NT2/D1 (cell line): ENCODE measurements at places on chromosomes 6 and 20.

DNA sequence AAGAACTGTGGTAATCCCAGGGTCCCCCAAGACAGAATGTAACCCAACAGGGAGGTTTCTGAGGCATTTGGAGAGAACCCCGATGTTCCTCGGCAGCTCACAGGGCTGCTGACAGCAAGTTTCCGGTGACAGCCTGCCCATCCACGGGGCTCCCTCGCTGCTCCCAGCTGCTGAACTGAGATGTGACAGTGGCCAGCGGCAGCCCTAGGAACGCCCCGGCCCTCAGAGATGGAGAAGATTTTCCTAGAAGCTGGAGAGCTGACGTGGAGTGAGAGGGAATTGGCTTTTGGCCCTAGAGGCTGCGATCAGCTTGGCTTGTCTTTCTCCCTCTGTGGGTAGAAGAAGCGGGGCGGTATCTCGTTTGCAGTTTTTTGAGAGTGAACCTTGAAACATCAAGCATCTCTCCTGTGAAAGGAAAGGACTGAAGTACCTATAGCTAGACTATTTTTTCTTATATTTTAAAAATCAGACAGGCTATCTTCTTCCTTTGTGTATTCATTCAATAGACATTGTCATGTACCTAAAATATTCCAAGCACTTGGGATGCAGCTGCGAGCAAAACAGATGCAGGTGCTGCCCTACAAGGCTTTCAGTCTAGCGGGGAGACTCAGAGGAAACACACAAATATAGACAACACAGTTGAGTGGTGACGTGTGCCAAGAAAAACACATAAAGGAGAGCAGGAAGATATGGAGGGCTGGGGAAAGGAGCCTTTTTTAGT, 28.4 kb upstream of the NFATC2 start:
- DNase-seq = no peak

DNA sequence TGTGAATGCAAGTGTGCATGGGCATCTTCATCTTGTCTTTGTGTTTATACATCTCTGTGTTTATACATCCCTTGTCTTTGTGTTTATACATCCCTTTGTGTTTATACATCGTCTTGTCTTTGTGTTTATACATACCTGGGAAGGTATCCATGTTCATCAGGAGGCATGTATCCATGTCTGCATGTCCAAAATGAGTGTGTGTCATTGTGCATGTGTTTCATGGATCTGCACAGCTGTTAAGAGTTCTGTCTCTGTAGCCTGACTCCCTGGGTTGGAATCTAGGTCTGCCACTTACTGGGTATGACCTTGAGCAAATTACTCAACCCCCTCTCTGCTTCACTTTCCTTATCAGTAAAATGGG, 50.1 kb upstream of the SIRPA start:
- no peak for DNase-seq

DNA sequence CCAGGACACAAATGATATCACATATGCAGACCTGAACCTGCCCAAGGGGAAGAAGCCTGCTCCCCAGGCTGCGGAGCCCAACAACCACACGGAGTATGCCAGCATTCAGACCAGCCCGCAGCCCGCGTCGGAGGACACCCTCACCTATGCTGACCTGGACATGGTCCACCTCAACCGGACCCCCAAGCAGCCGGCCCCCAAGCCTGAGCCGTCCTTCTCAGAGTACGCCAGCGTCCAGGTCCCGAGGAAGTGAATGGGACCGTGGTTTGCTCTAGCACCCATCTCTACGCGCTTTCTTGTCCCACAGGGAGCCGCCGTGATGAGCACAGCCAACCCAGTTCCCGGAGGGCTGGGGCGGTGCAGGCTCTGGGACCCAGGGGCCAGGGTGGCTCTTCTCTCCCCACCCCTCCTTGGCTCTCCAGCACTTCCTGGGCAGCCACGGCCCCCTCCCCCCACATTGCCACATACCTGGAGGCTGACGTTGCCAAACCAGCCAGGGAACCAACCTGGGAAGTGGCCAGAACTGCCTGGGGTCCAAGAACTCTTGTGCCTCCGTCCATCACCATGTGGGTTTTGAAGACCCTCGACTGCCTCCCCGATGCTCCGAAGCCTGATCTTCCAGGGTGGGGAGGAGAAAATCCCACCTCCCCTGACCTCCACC, 42.2 kb downstream of the SIRPA start:
- DNase-seq = no peak

DNA sequence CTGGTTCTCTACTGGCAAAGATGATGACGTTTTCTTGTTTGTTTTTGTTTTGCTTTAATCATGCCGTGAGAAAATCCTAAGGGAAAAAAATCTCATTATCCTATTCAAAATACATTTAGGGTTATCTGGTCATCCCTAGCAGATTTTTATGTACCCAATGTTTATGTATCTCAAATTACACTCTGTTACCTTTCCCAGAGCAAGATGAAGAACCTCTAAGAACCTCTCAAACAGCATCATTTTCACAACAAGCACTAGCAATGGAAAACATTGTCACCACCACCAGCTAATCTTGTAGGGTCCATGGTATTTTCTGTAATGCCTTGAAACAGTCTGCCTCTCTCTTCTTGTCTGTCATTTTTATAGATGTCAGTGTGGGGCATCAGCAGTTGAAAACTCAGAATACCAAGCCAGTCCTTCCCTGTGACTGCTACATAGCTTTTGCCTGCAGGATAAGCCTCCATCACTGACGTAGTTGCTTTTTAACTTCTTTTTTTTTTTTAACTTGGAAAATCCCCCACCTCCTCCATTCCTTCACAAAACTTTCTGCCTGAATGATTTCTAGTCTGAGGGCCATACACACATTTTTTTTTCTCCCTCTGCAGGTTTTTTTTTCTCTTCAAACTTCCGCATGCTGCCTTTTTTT, 2.4 kb upstream of the SNAP25 start:
- DNase-seq = no peak

- DNase-seq = no peak
Observed at GRCh38 chr20:10741060-10741459, 67.3 kb upstream of the JAG1 start.

GRCh38 chr6:113873043-113873667, 16.0 kb downstream of the MARCKS start:
- no peak for DNase-seq

- DNase-seq = no peak
Observed at GRCh38 chr6:20906945-20907344, 372.7 kb downstream of the CDKAL1 start.
